ENCODE measurements at places on chromosomes 6 and 20. TPM values are rescaled to one million over a fixed set of nuclear protein-coding genes. Genes with fewer than 3 reads are reported as not detected.

DNA sequence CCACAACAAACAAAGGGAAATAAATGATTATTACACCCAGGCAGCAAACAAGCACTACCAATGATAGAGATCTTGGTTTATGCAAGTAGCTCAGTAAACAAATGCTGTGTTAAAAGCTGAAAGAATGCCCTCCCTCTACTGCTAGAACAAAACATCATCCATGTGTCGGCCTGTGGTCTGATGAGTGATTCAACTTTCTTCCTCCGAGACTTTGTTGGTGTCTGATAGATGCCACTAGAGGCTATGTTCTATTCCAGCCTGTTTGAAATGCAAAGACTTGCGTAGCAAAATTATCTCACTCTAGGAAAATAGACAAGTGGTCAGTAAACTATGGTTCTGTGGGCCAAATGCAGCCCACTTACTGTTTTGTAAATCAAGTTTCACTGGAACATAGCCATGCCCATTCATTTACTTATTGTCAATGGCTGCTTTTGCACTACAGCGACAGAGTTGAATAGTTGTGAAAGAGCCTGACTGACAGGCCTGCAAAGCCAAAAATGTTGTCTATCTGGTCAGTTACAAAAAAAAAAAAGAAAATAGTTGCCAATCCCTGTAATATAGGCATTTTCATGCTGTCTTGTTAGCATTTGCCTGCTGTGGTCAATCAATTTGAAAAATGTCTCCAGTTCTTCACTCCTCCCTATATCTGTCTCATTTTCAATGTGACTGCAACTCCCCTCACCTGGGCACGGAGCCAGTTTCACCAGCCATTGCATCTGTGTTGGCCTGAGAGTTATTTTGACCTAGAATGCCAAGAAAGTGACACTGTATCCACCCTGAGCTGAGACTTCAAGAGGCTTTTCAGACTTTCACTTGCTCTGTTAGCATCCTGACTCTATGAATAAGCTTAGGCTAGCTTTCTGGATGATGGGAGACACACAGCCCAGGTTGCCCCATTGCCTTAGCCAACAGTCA, 544.6 kb upstream of the BTBD3 start:
- no peaks in the 10 kb centered on the region for H3K4me1 ChIP-seq
- no peaks in the 10 kb centered on the region for H3K36me3 ChIP-seq
- H3K4me3 ChIP-seq: no peak overlapping the region
- H3K27ac ChIP-seq: peak overlapping the region; percentile 16
- H3K27me3 ChIP-seq: no peaks in the 10 kb centered on the region

Gene FOXP4
- 41.3 TPM for total RNA-seq

- H3K4me1 ChIP-seq: peaks cover 6% of the 10 kb centered on the region
- H3K27ac ChIP-seq: no peak overlapping the region
- H3K36me3 ChIP-seq: no peaks in the 10 kb centered on the region
- H3K4me3 ChIP-seq: no peak overlapping the region
These were observed 51.7 kb downstream of the DTD1 start for GRCh38 chr20:18639501-18639979.

DNA sequence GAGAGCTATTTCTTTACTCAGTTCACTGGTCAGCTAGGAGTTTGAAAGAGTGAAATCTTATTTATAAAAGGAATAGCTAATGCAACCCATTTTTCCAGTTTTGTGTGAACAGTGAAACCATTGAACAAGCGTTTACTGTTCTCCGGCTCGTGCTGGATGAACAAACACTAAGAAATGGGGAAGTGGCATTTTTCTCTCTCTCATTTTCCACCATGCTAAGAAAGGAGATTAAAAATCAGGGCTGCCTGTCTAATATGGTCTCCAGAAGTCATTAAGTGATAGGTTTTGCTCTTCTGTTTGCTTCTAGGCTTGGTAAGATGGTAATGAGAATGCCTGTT, 774 bp upstream of the SFT2D1 start:
- H3K27me3 ChIP-seq: no peaks in the 10 kb centered on the region
- no peak for DNase-seq
- H3K27ac ChIP-seq: peak overlapping the region; percentile 62
- peaks cover 10% of the 10 kb centered on the region for H3K36me3 ChIP-seq
- H3K4me1 ChIP-seq: no peaks in the 10 kb centered on the region

Gene SCGN
- not detected for total RNA-seq

- no peaks in the 10 kb centered on the region for H3K36me3 ChIP-seq
- DNase-seq: no peak
- H3K27me3 ChIP-seq: no peaks in the 10 kb centered on the region
These were observed 98.1 kb downstream of the SLC24A3 start for GRCh38 chr20:19310541-19310940.

GRCh38 chr6:138162111-138162954, 594 bp downstream of the ARFGEF3 start:
- H3K4me1 ChIP-seq: no peaks in the 10 kb centered on the region
- H3K36me3 ChIP-seq: no peaks in the 10 kb centered on the region
- DNase-seq: peak; percentile 73
- peak overlapping the region; percentile 96 for H3K4me3 ChIP-seq

- H3K4me3 ChIP-seq: no peak overlapping the region
- H3K4me1 ChIP-seq: peaks cover 3% of the 10 kb centered on the region
- no peaks in the 10 kb centered on the region for H3K27me3 ChIP-seq
- no peaks in the 10 kb centered on the region for H3K36me3 ChIP-seq
- no peak overlapping the region for H3K27ac ChIP-seq
- peak; percentile 96 for DNase-seq
These were observed 45.9 kb downstream of the RIPOR3 start for GRCh38 chr20:50645253-50646068.

- H3K27ac ChIP-seq: no peak overlapping the region
- H3K4me1 ChIP-seq: peaks cover under 1% of the 10 kb centered on the region
- no peaks in the 10 kb centered on the region for H3K27me3 ChIP-seq
- H3K36me3 ChIP-seq: no peaks in the 10 kb centered on the region
- no peak overlapping the region for H3K4me3 ChIP-seq
- DNase-seq: no peak
These were observed 479.9 kb upstream of the BTBD3 start for GRCh38 chr20:11437611-11438380.

DNA sequence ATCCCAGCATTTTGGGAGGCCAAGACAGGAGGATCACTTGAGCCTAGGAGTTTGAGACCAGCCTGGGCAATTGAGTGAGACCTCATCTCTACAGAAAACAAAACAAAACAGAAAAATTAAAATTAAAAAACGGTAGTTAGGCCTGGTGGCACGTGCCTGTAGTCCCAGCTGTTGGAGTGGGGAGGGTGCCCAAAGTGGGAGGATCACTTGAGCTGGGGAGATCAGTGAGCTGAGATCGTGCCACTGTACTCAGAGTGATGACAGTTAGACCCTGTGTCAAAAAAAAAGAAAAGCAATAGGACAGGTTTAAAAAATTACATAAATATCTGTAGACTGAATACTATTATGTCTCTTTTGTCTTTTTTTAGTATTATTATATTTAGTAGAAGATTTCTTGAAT, 64.3 kb downstream of the ITCH start:
- peaks cover 2% of the 10 kb centered on the region for H3K4me1 ChIP-seq
- no peaks in the 10 kb centered on the region for H3K27me3 ChIP-seq
- peaks cover 63% of the 10 kb centered on the region for H3K36me3 ChIP-seq
- H3K27ac ChIP-seq: no peak overlapping the region
- H3K4me3 ChIP-seq: no peak overlapping the region

Gene SRSF3
- 574 TPM for total RNA-seq

DNA sequence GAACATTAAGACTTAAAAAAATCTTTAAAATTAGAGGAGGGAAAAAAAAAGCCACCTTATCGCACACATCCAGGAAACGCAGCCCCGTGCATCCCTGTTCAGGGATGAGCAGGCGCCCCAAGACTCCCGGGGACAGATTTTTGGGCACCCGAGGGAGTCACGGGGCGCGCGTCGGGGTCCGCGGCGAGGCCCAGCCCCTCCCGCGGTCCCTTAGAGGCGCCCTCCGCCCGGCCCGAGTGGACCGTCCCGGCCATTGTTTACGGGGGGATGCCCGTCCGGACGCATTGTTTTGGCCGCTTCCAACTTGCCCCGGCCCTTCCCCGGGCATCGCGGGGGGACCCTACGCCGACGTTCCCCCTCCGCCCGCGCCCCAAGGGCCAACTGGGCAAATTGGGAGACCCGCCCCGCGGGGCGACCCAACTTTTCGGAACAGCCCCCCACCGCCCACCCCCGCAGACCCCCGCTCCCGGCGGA, 610 bp downstream of the ZNF217 start:
- H3K36me3 ChIP-seq: no peaks in the 10 kb centered on the region
- peak overlapping the region; percentile 80 for H3K4me3 ChIP-seq
- H3K4me1 ChIP-seq: no peaks in the 10 kb centered on the region
- no peaks in the 10 kb centered on the region for H3K27me3 ChIP-seq
- peak overlapping the region; percentile 85 for H3K27ac ChIP-seq

Gene SNAP91
- 1.2 TPM for total RNA-seq

Gene DAAM2
- 1.2 TPM for total RNA-seq

- DNase-seq: no peak
- no peak overlapping the region for H3K4me3 ChIP-seq
- no peak overlapping the region for H3K27ac ChIP-seq
- H3K4me1 ChIP-seq: no peaks in the 10 kb centered on the region
These were observed 9.0 kb upstream of the MLIP start for GRCh38 chr6:54102238-54102637.

Gene OPRM1
- not detected for total RNA-seq

- no peak overlapping the region for H3K27ac ChIP-seq
- no peaks in the 10 kb centered on the region for H3K27me3 ChIP-seq
- peak; percentile 90 for DNase-seq
- no peaks in the 10 kb centered on the region for H3K4me1 ChIP-seq
These were observed 1.4 kb upstream of the CEP43 start for GRCh38 chr6:166997768-166998255.

Gene POU5F1
- total RNA-seq: 106 TPM

Gene BPIFB2
- total RNA-seq: not detected

Gene C2
- total RNA-seq: 0.66 TPM

DNA sequence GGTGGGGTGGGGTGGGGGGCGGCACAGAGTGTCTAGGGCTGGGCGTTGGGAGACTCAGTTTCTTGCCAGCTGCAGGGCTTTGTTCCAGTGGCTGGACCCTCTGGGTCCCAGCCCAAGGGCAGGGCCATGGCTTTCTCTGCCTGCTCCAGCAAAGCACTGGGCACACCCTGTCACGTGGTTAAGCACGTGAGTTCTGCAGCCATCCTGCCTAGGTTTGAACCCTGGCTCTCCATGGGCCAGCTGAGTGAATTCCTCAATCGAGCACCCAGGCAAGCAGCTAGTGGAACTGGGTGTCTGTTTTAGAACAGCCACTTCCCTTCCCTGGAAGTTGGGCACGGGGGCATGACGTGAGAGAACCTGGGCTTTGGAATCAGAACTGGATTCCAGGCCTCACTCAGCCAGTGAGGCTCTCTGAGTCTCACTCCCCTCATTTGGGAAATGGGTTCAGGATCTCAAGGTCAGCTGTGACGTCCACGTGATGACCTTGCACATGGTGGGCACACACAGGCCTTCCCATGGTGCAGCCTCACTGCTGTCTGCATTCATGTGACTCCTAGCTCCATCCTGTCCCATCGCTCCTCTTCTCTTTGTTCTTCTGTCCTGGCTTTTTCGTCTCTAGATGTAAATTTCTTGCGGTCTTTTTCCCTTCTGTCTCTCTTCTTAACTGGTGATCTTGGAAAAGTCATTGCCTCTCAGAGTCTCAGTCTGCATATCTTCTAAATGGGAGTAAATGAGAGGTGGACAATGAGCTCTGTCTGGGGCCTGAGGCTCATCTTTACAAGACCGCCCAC, 45.9 kb downstream of the NOL4L start:
- H3K4me3 ChIP-seq: no peak overlapping the region
- H3K4me1 ChIP-seq: peaks cover 2% of the 10 kb centered on the region
- DNase-seq: no peak
- H3K27ac ChIP-seq: no peak overlapping the region

Gene GABRR2
- 0.15 TPM for total RNA-seq

DNA sequence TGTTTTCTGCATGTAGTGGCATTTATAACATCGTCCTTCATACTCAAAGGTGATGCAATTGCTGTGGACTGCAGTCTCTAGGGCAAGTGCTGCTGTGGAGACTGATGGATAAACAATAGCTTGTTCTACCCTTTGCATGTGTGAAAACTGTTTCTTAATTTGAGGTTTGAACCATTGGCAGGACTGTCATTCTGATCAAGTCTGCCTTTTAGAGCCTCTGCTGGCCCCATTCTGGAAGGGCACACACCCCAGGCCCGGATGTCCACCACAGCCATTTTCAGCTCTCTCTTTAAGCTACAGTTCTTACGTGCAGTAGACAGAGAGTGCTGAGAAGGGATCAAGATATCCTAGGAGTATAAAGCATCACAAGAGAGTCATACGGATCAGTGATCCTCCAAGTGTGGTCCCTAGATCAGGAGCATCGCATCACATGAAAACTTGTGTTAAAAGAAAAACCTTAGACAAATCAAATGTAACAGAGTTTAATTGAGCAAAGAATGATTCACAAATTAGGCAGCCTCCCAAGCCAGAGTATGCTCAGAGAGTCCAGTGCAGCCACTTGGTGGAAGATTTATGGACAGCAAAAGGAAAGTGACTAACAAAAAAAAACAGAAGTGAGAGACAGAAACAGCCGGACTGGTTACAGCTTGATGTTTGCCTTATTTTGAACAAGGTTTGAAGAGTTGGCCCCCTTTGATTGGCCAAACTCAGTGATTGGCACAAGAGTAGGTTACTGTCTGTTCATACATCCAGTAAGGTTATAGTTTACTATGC, 52.0 kb downstream of the FRK start:
- no peaks in the 10 kb centered on the region for H3K4me1 ChIP-seq
- no peaks in the 10 kb centered on the region for H3K27me3 ChIP-seq
- no peak overlapping the region for H3K27ac ChIP-seq

DNA sequence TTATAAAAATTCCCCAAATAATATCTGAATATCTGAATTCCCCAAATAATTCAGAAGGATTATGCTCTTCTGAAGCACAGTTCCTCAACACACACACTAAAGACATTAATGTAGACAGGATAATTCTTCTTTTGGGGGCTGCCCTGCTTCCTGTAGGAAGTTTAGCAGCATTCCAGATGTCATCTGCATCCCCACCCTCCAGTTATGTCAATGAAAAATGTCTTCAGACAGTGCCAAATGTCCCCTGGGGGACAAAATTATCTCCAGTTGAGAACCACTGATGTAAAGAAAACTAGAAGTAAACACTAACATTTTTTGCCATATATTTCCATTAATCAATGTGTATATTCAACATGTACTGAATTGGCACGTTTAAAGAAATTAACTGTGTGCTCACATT, 25.9 kb upstream of the NAA20 start:
- H3K4me1 ChIP-seq: peaks cover 2% of the 10 kb centered on the region
- no peaks in the 10 kb centered on the region for H3K36me3 ChIP-seq
- no peak overlapping the region for H3K4me3 ChIP-seq
- DNase-seq: no peak
- no peaks in the 10 kb centered on the region for H3K27me3 ChIP-seq
- H3K27ac ChIP-seq: no peak overlapping the region

Gene ABRACL
- total RNA-seq: 24.7 TPM

Measured in endodermal cell (in vitro differentiated cells).